ENCODE measurements at places on chromosomes 7 and 10.

DNA sequence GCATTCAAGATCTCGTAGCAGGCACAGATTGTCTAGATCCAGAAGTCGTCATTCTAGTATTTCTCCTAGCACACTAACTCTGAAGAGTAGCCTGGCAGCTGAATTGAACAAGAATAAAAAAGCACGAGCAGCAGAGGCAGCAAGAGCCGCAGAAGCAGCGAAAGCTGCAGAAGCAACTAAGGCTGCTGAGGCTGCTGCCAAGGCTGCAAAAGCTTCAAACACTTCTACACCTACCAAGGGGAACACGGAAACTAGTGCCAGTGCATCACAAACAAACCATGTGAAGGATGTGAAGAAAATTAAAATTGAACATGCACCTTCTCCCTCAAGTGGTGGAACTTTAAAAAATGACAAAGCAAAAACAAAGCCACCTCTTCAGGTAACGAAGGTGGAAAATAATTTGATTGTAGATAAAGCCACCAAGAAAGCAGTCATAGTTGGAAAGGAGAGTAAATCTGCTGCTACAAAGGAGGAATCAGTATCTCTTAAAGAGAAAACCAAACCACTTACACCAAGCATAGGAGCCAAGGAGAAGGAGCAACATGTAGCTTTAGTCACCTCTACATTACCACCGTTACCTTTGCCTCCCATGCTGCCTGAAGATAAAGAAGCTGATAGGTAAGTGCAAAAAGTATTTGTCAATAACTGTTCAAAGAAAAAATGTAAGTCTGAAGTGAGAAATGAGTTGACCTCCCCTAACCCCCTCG, 37.7 kb downstream of the CDK13 start:
- no peak for DNase-seq

DNA sequence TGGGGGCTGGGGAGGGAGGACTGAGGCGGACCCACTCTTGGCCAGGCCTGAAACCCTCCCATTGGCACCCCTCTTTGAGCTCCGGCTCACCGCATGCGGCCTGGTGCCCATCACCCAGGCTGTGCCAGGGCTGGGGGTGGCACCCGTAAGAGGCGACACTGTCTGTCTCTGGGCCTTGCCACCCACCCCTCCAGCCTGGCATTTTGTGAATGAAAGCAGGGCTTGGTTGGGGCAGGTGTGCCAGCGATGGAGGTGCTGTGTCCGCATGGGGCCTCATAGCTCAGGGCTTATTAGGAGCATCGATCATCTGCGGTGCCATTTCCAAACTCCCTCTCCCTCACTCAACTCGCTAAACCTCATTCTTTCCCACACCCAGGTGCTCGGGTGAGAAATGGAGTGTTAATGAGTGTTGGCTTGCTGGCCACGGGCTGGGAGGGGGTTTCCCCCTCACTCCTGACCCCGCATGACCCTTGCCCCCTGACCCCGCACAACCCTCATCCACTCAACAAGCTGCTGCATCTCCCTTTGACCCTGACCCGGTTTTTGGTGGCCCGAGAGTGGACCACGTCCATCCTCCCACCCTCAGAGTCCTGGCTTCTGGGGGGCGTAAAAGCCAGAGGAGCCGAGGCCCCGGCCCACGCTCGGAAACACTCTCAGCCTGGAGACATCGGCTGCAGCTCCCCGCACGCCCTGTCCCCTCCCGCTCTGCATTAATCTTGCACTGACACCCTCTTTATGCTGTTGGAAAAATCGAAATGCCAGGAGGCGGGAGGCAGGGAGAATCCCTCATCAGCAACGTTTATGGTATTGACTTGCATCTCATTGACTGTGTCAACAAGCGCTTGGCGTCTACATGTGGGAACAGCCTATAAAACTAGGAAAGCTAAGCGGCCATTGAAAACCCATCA, 161.2 kb downstream of the DNAJB6 start:
- no peak for DNase-seq

DNA sequence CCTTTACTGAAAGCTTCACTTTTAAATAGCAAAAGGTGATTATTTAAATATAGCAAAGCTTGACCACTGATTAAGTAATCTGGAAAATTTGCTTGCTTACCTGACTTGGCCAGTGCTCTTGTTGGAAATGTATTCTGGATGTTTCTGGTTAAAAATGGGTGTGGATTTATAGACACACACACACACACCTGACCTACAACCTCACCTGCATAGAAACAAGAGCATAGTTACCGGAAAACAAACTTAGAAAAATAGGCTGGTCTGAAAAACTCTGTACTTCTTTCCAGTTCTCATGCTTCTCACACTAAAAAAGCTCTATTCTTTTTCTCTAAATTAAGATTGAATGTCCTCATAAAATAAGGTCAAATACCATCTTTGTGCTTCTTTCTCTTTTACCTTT, at the start of gene AGR3:
Gene AGR3, minus strand, starts transcription at position 140 of the 400 bp plus-strand sequence. CDS start 3,365 bp downstream, outside the sequence.
- no peak for DNase-seq

DNA sequence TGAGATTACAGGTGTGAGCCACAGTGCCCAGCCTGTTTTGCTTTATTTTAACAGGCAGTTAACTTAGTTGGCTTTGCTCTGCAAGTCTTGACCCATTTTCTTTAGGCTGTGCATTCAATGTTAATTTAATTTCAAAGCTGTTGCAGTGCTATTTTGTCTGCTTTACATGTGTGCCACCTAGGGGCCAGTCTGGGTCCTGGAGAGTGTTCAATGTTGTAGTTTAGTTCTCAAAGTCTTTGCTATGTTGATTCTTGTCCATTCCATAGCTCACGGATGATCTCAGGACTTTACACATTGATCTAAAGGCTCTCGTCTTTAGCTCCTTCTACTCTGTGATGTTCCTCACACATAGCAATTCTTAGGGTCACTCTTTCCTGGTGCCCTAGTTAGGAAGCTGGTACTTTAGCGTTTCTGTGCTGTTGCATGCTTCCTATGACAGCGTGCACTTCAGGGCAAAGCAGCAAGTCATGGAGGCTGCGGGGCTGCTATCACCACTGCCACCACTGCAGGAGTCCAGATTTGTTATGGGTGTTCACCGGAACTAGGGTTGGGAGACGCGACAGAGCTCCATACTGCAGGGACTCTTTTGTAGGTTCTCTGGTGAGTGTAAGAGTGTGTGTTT, 16.4 kb upstream of the ABCA13 start:
- DNase-seq, result peak; percentile 12

DNA sequence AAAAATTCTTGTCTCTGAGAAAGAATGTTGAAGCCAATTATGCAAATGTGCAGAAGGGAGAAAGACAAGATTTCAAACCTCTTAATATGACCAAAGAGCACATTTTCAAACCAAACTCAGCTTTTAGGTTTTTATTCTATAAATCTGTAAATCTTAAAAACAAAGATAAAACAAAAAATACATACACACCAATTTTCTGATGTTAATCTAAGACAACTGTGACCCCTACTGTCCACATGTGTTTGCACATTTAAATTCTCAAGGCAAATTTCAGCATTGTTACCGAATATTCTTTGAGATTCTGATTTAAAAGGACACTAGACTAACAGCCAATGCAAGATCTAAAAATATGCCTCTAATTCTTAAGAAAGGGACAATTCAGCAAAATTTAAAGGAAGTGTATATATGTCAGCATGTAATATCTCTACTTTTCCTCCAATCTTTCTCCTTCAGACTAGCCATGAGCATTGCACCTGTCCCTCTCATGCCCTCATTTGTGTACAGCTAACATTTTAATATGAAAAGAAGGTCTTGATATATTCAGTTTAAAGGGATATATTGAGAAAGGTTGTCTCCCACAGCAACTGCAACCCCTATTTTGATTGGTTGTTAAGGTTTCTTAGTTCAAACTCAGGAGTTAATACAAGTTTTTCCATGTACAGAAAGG, 417.9 kb downstream of the IPMK start:
- DNase-seq, result no peak
